ENCODE measurements at places on chromosomes 16 and 17. TPM values are rescaled to one million over a fixed set of nuclear protein-coding genes. Genes with fewer than 3 reads are reported as not detected.

DNA sequence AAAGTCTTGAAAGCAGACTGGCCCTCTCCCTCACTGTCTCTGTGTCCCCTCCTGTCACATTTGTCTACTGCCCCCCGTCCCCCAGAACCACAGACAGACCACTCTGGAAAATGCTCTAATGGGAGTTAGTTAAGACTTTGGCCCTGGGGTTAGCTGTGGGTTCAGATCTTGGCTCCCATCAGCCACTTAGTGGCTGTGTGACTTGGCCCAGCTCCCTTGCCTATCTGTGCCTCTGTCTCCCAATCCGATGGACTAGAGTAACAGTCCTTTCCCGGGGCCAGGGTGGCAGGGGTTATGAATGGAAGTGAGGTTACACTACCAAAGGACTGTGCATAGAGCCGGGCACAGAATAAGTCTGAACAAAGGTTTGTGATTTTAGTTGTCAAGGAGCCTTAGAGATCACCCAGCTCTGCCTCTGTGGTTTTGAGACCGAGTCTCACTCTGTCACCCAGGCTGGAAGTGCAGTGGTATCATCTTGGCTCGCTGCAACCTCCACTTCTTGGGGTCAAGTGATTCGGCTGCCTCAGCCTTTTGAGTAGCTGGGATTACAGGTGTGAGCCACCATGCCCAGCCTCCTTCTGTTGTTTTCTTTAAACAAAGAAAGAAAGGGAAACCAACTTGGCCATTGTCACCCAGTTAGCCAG lies 23.7 kb downstream of the PPL start:
- DNase-seq, result no peak

DNA sequence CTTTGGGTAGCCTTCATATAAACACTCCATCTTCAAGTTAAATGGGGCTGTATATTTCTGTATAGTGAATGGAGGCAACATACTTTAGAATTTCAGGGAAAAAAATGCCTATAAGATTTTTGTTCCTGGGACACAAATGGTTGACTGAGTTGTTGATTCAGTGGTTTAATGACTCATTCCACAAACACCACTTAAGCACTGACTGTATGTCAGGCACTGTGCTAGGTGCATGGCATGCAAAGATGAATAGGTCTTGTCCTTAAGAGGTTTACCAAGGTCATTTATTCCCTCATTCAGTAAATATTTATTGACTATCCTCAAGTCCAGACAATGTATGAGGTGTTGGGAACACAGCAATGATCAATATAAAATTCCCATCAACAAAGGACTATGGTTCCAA lies 417.1 kb downstream of the CA10 start:
- no peak for DNase-seq

GRCh38 chr16:12086822-12087221 lies 110.3 kb downstream of the SNX29 start:
- no peak for DNase-seq

Gene TAT
- 0.13 TPM for total RNA-seq

Gene ZNF48
- total RNA-seq, result 20.1 TPM

Gene WSCD1
- not detected for total RNA-seq

Gene KRTAP4-11
- total RNA-seq, result not detected

Data from PC-9 (cell line).